ENCODE measurements at places on chromosomes 7 and 10.
A peak's percentile ranks its signal among the peaks of the same experiment; 100 is the strongest.

DNA sequence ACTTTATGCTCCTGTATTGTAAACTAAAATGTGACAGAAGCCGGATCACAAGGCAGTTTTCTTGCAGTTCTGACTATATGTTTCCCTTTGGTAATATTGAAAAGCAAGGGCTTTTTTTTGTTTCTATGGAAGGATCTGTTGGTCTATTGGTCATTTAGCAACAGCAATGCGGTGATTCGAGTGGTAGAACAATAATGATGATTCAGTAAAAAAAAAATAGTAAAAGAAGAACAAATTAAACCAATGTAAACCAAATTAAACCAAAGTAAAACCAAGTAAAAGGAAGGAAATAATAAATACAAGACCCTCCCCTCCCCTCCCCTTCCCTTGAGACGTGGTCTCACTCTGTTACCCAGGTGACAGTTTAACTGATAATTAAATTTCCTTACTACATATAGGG, 17.8 kb upstream of the CCNY start:
- no peak for DNase-seq

- DNase-seq, result no peak
Measured at GRCh38 chr7:132029369-132030085, 473.1 kb upstream of the PODXL start.

DNA sequence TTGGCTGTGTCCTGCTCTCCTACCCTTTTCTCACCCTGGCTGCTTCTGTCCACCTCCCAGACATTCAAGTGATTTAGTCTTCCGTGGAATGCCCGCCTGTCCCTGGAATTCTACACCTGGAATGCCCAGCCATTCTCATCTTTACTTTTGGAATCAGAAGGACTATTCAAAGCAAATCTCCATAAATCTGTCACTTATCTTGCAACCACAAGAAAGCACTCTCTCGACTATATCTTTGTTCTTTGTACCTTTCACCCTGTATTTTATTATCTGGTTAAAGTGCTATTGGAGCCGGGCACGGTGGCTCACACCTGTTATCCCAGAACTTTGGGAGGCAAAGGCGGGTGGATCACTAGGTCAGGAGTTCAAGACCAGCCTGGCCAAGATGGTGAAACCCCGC, 79.3 kb upstream of the KMT2E start:
- no peak for DNase-seq

- DNase-seq, result no peak
Measured at GRCh38 chr10:81479316-81479715, 395.7 kb upstream of the NRG3 start.

GRCh38 chr10:125592897-125593296, 90.1 kb downstream of the TEX36 start:
- no peak for DNase-seq

GRCh38 chr10:127094984-127095383, 101.4 kb downstream of the INSYN2A start:
- no peak for DNase-seq

GRCh38 chr10:78807504-78808203, 261.1 kb upstream of the ZMIZ1 start:
- no peak for DNase-seq

- DNase-seq, result peak; percentile 7
Measured at GRCh38 chr10:132836832-132837540, 51.0 kb upstream of the NKX6-2 start.

DNA sequence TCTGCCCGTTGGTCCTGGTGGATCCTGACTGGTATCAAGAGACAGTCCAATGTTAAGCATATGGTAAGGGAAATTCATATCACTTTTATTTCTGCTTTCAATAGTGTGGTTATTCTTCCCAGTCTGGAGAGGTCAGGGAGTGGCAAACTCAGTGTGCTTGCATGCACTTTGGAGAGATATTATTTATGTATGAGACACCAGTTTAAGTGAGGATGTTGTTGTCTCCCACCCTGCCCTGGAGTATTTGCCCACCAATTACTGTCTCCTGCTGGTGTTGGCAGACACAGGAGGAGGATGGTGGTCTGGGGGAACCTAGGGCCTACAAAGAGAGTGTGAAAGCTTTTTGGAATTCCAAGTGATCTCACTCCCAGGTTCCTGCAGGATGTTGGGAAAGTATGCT, 59.7 kb downstream of the OR13A1 start:
- no peak for DNase-seq

GRCh38 chr10:44627591-44628354, 242.9 kb upstream of the CXCL12 start:
- peak; percentile 81 for DNase-seq

DNA sequence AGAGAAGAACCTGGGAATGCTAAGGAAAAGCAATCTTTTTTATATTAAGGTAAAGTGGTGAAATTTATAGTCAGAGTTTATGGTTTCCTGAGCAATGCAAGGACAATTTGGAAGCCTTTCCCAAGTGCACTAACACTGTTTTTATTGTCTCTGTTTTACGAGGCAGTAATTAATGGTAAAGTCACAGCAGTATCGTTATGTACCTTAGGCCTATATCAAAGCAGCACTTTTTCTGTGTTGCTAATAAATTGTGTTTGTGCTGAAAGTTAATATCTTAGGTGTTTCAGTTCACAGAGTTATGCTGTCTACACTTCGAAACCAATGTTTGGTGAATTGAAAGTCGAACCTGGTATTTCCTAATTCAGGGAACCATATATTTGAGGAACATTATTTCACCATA, 19.2 kb downstream of the OIT3 start:
- DNase-seq, result no peak

DNA sequence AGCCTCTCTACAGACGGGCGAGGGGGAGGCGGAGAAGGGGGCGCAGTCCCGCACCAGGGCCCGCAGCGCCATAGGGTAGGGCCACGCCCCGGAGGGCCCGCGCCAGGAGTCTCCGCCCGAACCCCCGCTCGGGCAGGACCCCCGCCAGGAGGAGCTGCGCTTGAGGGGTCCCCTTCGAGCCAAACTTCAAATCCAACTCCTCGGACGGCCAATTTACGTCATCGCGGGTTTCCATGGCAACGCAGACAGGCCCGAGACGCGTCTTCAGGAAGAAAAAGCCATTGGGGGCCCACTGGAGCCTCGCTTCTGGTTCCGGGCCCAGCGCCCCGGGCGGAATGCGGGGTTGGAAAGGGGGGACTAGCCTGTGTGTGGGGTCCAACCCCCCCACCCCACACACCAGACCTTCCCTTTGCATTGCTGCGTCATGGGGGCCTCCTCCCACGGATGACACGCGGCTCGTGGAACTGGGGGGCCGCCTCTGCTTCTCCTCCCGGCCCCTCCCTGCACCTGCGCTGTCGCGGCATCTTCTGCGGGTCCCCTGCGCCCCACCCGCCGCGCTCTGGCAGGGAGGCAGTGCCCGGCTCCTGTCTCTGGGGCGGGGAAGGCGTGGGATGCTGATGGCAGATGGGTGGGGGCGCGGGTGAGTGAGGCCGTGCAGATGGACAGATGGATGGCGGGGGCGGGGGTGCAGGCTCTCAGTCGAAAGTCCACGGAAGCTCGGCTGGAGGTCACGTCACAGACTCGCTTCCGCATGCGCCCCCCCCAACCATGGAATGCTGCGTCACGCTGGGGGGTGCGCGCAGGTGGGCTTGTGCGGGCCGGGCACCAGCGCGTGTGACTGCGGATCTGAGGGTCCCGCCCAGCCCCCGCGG, 1.2 kb downstream of the CALY start:
- DNase-seq, result peak; percentile 85

Data from foreskin fibroblast (primary cell).